ENCODE measurements at places on chromosomes 3 and 15.

DNA sequence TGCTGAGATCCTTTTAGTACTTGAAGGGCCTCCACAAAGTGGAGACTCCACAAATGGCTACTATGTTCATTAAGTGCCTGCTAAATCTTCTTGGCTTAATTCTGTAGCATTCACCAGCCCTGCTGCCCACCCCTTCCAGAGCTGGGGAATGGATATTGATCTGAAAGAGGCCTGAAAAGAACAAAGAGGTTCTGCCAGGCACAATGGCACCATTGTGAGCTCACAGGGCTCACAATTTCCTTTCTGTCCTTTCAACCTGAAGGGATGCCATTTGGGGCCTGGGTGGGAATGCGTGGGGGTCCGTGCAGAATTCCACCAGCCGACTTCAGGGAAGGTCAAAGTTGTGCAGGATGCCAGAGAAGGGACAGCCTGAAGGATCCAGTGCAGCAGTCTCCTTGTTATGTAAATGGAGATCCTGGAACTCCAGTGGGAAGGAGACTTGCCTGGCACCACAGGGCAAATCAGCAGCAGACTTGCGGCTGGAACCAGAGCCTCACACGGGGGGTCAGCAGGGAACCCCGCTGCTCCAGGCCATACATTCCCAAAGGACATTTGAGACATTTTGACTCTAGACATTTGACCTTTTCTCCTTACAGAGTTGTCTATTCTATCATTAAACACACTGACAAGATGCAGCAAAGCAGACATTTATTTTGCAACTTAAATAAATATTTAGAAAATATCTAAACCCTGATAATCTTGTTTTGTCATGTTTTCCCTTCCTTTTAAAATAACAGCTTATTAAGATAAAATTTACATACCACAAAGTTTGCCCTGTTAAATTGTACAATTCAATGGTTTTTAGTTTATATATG lies 21.5 kb upstream of the MORF4L1 start:
- no peak for DNase-seq

GRCh38 chr3:107064405-107065060 lies 312.7 kb upstream of the CCDC54 start:
- peak; percentile 61 for DNase-seq

DNA sequence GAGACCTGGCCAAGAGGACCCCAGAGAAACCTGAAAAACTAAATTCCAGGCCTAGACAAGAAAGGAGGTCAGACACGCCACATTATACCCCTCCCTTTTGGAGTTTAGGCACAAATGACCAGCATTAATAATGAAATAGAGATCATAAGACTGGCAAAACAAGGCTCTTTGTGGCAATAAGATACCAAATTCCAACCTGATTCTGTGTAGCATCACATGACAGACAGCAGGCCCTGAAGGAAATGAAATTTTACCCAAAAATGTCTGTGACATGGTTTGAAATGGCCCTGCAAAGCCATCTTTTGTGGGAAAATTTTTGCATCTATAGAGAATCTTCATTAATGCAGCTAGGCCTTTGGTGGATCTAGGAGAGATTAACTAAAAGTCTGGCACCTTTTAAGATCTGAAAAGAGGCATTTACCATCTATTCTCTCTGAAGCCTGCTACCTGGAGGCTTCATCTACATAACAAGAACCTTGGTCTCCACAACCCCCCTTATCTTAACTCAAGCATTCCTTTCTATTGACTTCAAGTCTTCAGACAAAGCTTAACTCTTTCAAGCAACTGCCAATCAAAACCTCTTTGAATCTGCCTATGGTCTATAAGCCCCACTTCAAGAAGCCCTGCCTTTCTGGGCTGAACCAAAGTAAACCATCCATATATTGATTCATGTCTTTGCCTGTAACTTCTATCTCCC lies 8.0 kb downstream of the FAM174B start:
- no peak for DNase-seq

DNA sequence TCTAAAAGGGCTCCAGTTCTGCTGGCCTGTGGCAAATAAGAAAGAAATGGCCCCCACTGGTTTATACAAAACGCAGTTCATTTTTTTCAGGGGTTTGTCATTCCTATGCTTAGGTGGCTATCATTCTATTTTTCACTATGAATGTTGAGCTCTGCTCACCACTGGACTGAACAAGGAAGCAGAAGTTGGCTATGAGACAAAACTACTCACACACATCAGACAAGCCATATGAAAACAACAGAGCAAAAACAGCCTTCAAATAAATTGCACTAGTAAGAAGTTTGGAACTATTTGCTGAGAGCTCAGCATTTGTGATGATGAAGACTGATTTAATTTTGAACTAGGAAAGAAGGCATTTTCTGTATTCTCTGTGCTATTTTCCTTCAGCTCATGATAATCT lies 328.5 kb downstream of the MECOM start:
- no peak for DNase-seq
